ENCODE measurements at places on chromosomes 13 and 19. TPM values are rescaled to one million over a fixed set of nuclear protein-coding genes. Genes with fewer than 3 reads are reported as not detected.

Gene CACNG8
- polyA plus RNA-seq: 0.15 TPM

Gene ONECUT3
- 1.6 TPM for polyA plus RNA-seq

GRCh38 chr19:15532779-15533521 is 24.6 kb downstream of the CYP4F22 start:
- no peak overlapping the region for H3K4me3 ChIP-seq
- no peaks in the 10 kb centered on the region for H3K36me3 ChIP-seq
- no peak for DNase-seq
- no peak overlapping the region for H3K27ac ChIP-seq

Gene KLK1
- polyA plus RNA-seq: 23.1 TPM

- H3K27ac ChIP-seq: no peak overlapping the region
- H3K36me3 ChIP-seq: no peaks in the 10 kb centered on the region
- peaks cover 28% of the 10 kb centered on the region for H3K27me3 ChIP-seq
- no peak for DNase-seq
- H3K4me3 ChIP-seq: no peak overlapping the region
These were observed 18.6 kb upstream of the IRGC start for GRCh38 chr19:43697295-43697694.

Gene SYNE4
- polyA plus RNA-seq: 9.8 TPM

Gene KCTD4
- 0.10 TPM for polyA plus RNA-seq

GRCh38 chr13:84684804-84685203 is 802.5 kb upstream of the SLITRK1 start:
- H3K36me3 ChIP-seq: no peaks in the 10 kb centered on the region
- DNase-seq: no peak
- H3K4me3 ChIP-seq: no peak overlapping the region
- H3K27ac ChIP-seq: no peak overlapping the region

Gene CGB2
- not detected for polyA plus RNA-seq

- H3K4me3 ChIP-seq: no peak overlapping the region
- H3K4me1 ChIP-seq: no peaks in the 10 kb centered on the region
- no peaks in the 10 kb centered on the region for H3K27me3 ChIP-seq
- no peaks in the 10 kb centered on the region for H3K36me3 ChIP-seq
- DNase-seq: no peak
These were observed 42.7 kb downstream of the INSR start for GRCh38 chr19:7251494-7251893.

Gene STOML3
- polyA plus RNA-seq: 0.04 TPM

- no peak for DNase-seq
- peaks cover 20% of the 10 kb centered on the region for H3K27me3 ChIP-seq
- no peak overlapping the region for H3K27ac ChIP-seq
- no peaks in the 10 kb centered on the region for H3K4me1 ChIP-seq
- H3K4me3 ChIP-seq: no peak overlapping the region
- no peaks in the 10 kb centered on the region for H3K36me3 ChIP-seq
These were observed 197.0 kb downstream of the COL4A1 start for GRCh38 chr13:110109910-110110309.

Gene RETN
- polyA plus RNA-seq: 1.1 TPM

- no peaks in the 10 kb centered on the region for H3K36me3 ChIP-seq
- no peak overlapping the region for H3K27ac ChIP-seq
- no peak for DNase-seq
- H3K4me1 ChIP-seq: no peaks in the 10 kb centered on the region
- no peaks in the 10 kb centered on the region for H3K27me3 ChIP-seq
These were observed 13.9 kb downstream of the CEACAM3 start for GRCh38 chr19:41810301-41810700.

Gene LILRB5
- polyA plus RNA-seq: 7.6 TPM

Gene ZIC5
- 0.01 TPM for polyA plus RNA-seq

Data from large intestine (tissue), 12 donors.